ENCODE measurements at places on chromosomes 4 and X.

GRCh38 chr4:114615435-114615834 is 16.8 kb downstream of the UGT8 start:
- no peak for DNase-seq

DNA sequence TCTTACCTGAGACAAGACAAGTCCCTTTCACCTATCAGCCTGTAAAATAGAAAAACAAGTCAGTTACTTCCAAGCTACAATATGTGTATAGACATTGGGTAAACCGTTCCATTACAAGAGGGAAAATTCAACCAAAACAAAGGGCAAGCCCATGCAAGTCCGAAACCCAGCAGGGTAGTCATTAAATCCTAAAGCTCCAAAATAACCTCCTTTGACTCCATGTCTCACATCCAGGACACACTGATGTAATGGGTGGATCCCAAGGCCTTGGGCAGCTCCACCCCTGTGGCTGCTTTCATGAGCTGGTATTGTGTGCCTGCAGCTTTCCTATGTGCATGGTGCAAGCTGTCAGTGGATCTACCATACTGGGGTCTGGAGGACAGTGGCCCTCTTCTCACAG is 14.7 kb upstream of the FAM47B start:
- DNase-seq: no peak

DNA sequence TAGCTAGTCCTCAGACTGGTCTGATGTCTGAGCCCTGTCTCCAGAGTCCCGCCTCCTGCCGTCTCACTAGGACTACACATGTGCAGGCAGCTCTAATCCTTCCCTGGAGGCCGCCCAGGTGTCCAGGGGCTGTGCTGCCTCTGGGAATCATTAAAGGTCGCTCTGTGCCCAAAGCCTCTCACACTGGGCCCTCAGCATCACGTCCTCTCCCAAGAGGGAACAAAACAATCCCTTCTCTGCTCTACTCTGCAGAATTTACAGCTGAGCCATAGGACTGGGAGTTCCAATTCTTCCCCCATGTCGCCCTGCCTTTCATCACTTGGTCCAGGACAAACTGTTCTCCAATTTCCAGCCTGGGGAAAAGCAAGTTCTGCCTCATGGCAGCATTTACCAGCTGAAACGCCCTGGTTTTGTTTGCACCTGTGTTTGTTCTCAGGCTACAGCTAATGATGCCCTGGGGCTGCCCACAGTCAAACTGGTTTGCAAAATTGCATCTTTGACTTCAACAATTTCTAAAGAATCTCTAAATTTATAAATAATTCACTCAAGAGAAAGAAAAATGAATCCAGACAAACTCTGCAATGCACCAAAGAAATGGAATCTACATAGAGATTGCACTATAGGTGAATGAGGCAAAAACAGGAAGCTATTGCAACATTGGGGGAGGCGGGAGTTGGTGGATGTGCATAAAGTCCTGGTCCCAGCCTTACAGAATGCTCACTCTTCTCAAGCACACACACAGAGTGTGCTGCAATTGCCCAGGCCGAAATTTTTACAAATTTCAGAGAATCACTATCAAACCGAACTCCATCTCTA is 7.2 kb upstream of the MRFAP1 start:
- DNase-seq: no peak

DNA sequence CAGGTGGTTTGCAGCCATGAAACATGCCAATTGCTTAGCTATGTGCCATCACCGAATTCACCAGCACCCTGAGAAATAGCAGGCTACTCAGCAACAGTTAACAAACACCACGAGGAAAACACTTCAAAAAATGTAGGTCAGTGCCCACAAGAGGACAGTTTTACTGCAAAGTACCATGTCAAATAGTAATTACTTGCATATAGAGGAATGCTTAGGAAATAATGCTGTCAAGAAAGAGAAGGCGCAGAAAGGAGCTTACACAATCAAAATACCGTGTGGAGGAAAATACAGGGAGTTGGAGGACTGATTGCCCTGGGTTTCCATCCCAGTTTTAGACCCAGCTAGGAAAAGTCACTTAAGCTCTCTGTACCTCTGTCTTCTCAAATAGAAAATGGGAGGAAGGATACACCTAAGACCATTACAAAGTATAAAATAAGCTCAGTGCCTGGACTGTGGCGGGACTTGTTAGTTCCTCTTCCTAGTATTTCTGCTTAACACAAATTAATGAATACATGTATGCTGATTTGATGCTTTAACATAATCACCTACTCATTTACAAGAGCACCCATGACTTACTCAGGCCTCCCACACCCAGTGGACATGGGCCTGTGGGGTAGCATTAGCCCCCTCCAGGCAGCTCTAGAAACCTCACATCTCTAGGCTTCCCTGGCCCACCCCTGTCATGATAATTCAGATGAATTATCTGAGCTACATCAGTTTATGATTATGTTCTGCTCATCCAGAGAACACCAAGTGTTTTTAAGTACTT is 44.5 kb upstream of the IL21 start:
- DNase-seq: no peak

DNA sequence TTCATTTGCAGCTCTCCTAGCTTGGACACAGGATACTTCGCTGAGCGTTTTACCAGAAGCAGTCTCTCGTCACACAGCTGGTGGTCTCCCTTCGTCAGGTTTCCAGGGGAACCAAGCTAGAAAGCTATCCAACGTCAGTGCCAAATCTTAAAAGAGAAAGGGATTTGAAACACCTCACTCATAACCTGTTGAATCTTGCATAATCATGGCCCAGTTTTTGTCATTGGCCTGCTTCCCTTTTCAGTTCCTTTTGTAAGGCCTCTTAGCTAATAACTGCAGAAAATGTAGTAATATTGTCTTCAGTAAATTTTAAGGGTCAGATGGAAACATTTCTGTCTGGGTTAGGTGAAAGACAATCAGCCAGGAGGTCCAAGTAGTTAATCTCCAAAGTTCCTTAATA is 22.0 kb downstream of the RAB39B start:
- no peak for DNase-seq

DNA sequence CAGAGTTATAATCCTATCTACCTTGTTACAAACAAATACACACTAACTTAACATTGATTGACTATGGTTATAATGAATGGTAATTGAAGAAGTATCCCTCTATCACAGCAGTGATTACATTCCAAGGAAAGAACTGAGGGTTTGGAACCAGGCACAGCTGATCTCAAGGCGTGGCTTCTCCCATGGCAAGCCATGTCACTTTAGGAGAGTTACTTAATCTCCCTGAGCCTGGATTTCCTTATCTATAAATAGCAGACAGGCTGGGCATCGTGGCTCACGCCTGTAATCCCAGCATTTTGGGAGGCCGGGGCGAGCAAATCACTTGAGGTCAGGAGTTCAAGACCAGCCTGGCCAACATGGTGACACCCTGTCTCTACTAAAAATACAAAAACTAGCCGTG is 25.6 kb downstream of the SORBS2 start:
- no peak for DNase-seq

Measured in CD4-positive, alpha-beta T cell treated with Interleukin-4 for 4 hours (primary cell).